GM10248 (cell line): ENCODE measurements at places on chromosomes 2 and 18.

- no peak for DNase-seq
Measured at GRCh38 chr2:24559473-24560113, 68.5 kb downstream of the NCOA1 start.

DNA sequence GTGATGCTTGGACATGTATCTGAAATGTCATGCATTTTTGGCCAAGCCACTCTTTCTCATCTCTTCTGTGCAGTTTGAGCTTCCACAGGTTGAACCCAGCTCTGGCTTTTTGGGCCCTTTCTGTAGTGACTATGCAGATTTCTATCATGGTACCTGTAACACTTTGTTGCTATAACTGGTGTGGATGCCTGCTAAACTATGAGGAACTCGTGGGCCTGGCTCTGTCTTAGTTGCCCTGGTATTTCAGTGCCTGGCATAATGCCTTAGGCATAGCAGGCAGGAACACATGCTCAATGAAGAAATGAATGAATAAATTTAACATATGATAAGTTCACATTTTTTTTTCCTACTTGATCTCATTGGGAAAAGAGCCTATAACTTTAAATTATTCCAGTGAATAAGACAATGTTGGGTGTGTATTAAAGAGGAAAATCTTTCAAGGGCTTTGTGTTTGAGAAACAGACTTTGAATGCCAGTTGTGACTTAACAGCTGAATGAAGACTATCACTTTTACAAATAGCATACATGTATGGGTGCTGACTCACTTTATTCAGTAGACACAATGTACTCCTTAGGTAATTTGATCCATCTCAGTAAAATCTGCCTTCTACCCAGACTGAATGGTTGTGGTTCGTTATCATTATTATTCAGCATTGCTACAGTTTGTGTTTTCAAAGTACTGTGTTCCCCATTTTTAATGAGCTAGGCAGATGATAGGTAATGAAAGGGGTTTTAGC, 86.4 kb upstream of the MAP4K3 start:
- DNase-seq = no peak

DNA sequence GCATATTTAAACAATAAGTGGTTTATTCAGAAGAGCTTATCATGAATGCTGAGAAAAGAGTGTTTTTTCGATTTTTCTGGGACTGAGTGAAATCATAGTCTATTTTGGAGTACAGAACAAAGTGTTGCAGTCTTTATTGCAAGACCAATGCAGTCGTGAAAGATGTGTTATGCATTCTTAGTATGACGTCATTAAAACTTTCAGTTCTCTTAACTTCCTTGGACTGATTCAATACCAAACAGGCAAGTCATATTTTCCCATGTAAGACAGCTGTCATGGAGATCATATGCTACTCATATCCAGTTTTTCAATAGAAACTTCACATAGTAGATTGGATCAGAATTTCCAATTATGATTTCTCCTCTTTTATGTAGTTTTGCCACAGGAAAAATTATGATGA, 92.6 kb downstream of the RIT2 start:
- DNase-seq = no peak

GRCh38 chr2:162149940-162150339, 2.1 kb downstream of the GCG start:
- no peak for DNase-seq

GRCh38 chr2:99395589-99396130, 58.5 kb downstream of the EIF5B start:
- no peak for DNase-seq

- no peak for DNase-seq
Measured at GRCh38 chr2:48249025-48249424, 280.9 kb upstream of the STON1 start.

- peak; percentile 29 for DNase-seq
Measured at GRCh38 chr2:238320648-238321281, 447 bp downstream of the TRAF3IP1 start.
